ENCODE measurements at places on chromosomes 3 and 15.

- DNase-seq, result no peak
Observed at GRCh38 chr3:54874816-54875556, 52.9 kb downstream of the LRTM1 start.

DNA sequence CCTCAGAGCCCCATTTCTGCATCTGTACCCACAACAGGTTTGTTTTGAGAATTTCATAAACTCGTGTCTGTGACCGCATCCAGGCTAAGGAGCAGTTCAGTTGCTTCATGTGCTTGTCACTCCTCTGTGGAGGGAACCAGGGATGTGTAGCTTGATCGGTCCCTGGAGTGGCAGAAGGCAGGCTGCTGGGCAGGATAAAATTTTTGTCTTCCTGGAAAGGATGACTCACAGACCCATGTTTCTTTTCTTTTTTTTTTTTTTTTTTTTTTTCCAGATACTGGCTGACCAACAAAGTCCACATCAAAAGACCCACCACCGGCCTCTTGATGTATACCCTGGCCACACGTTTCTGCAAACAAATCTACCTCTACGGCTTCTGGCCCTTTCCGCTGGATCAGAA lies 70.1 kb downstream of the ST8SIA2 start:
- no peak for DNase-seq

DNA sequence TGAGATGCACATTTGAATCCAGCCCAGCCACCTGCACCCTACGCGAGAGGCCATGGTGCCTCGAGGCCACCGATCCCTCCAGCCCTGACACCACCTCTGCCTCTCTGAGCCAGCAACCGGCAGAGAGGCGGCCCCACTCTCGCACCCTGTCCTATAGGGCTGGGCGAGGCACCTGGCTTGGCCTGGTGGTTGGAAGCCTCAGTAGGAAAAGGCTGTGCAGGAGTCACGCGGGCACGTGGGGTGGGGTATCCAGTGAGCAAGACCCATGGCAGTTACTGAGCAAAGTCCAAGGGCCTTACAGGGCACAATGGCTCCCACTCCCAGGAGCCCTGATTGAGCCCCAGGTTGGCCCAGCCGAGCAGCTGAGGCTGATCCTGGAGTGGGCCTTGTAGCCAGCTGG lies 12.4 kb upstream of the DUSP7 start:
- no peak for DNase-seq

DNA sequence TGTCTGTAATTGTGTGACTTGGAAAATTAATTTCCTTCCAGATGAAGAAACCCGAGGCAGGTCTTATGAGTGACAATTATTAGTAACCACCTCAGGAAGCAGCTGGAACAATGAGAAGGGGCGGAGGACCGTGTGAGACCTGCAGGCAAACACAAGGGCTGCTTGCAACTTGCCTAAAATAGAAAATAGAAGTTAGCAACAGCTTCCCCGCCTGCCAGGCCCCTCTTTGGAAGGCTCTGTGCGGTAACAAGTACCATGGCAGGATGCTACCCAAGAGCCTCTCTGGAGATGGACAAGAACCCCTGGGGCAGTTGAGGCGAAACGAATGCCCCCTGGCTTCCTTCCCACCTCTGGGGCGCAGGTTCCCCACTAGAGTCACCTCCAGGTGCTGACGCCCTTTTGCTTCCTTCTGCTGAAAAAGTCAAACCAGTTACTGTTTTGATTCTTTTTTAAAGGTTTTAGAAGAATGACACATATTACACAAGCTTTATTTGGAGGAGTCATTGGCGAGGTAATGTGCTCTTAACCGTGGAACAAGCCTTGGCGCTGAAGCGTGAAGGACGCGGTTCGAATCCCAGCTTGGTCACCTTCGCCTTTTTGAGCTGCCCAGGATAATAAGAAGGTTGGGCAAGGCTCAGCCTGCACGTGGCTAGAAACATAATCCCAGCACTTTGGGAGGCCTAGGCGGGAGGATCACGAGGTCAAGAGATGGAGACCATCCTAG lies 47.0 kb upstream of the SYNM start:
- no peak for DNase-seq

DNA sequence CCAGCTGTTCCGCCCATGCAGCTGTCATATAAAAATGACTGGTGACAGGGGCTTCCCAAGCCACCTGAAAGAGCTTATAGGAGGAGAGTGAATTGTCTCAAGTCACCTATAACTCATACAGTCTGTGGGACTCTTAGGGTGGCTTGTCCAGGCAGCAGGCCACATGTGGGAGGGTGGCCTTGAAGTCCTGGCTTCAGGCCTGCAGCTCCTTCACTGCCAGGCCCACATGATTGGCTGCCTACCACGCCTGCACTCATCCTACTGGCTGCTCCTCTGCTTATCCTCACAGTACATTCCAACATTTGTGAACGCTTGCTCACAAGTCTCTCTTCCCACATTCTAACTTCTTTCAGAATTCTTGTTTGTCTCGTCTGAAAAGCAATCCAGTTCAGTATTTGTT lies 41.1 kb upstream of the TIPARP start:
- no peak for DNase-seq

- no peak for DNase-seq
Observed at GRCh38 chr3:87047852-87048251, 56.9 kb upstream of the VGLL3 start.

- peak; percentile 85 for DNase-seq
Observed at GRCh38 chr3:56988458-56989168, 71.9 kb upstream of the SPATA12 start.

- DNase-seq, result no peak
Observed at GRCh38 chr3:131081224-131081623, 54.5 kb downstream of the NEK11 start.

DNA sequence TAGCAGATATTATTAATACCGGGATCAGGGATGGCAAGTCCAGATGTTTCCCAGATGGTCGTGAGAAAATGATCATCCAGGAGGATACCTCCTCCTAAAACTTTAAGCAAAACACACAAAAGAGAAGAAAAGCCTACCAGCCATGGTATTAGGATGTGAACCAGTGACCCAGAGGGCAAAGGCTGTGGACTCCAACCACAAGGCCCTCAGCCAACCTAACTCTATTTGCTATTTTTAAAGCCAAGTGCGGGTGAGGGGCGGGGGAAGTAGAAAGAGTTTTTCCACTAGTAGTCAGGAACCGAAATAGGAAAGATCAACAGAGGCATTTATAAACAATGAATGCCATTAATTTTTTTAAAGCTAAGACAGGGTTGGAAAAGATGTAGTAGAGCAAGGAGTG lies 77.4 kb downstream of the STAC start:
- no peak for DNase-seq

DNA sequence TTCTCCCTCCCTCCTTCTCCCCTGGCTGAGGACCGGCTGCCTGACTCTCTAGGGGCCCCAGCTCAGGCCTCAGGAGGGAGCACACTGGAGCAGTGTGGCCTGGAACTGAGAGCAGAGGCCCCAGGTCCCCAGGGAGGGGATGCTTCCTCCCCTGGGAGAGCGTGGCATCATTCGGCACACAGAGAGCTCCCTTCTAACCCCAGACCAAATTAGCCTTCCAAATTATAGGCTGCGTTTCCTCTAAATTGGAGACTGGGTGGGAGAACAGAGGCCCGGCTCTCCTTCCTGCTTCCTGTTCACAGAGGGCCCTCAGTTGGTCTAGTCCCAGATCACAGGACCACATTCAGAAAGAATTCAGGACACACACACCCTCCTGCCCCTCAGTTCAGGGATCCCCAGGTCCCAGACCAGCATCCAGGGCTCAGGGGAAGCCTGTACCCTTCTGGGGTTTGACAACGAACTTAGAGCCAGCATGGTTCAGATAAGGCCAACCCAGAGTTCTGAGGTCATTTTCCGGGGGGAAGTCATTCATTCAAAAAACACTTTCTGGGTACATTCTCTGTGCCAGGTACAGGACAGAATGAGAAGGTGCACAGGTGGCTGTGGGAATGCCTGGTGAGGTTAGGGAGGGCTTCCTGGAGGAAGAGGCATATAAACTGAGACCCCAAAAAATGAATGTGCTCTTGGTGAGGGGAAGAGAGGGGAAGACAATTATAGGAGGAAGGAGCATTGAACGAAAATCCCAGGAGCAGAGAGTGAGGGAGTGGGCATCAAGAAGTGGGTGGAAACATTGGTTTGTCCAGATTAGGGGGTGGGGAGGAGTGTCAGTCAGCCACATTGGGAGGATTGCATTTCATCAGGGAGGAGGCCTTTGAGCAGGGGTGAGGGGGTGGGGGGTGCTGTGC lies 28.4 kb upstream of the RPL29 start:
- peak; percentile 25 for DNase-seq

- no peak for DNase-seq
Observed at GRCh38 chr15:85950101-85950500, 129.6 kb upstream of the AGBL1 start.

GRCh38 chr3:114900908-114901307 lies 246.2 kb downstream of the ZBTB20 start:
- DNase-seq, result no peak

GRCh38 chr15:98841419-98841970 lies 166.1 kb downstream of the PGPEP1L start:
- no peak for DNase-seq

DNA sequence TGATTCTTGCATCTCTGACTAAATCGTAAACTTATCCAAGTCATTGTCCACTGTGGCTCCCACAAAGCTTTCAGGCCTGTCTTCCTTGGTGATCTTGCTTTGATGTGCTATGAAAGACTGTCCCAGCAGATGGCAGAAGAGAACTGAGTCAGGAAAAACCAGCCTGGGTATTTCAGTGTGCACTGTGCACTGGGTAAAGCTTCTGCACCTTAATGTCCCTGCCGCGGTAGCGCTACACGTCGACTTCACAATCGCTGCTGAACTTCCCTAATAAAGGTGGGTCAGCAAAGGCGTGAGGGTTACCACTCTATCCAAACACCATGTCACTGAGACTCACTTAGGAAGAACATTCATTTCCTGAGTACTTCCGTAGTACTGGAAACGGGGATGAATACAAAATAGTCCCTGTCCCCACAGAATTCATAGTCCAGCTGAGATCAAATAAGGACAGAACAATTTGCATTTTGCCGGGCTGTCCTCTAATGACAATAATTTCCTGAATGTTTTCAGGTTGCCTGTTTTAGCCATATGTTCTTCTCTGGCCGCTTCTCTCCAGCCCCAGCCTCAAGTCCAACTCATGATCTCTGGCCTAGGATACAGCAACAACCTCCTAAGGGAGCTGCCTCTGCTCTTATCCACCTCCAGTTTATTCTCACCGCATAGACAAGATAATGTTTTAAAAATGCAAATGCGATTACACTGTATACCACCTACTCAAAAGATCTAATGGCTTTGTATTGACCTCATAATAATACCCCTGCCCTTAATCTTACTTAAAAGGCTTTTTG lies 83.6 kb upstream of the AKAP13 start:
- DNase-seq, result peak; percentile 66

- no peak for DNase-seq
Observed at GRCh38 chr15:80070840-80071239, 11.4 kb downstream of the ZFAND6 start.

- DNase-seq, result no peak
Observed at GRCh38 chr3:152413240-152413639, 144.5 kb downstream of the MBNL1 start.

DNA sequence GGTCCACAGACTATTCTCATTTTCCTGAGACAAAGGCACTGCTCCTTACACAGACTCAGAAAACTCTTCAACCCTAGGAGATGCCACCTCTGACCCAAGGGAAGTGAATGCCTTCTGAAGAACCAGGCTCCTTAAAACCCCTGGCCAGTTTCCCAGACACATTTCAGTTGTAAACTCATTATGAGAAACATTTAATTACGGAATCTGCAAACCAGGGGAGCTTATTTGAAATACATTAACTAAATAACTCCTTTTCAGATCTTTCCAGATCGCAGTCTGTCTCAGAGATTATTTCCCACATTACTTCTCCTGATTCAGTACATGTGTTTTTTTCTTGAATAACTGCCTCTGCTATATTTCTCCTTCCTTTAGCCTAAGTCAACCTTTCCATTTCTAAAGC lies 17.6 kb downstream of the MYO5A start:
- DNase-seq, result no peak

GRCh38 chr15:88894348-88894818 lies 961 bp downstream of the HAPLN3 start:
- peak; percentile 27 for DNase-seq

Data from NCI-H2227 treated with DMSO at 0.1 percent for 48 hours (cell line).